ENCODE measurements at places on chromosomes 5 and 9. TPM values are rescaled to one million over a fixed set of nuclear protein-coding genes. Genes with fewer than 3 reads are reported as not detected.

DNA sequence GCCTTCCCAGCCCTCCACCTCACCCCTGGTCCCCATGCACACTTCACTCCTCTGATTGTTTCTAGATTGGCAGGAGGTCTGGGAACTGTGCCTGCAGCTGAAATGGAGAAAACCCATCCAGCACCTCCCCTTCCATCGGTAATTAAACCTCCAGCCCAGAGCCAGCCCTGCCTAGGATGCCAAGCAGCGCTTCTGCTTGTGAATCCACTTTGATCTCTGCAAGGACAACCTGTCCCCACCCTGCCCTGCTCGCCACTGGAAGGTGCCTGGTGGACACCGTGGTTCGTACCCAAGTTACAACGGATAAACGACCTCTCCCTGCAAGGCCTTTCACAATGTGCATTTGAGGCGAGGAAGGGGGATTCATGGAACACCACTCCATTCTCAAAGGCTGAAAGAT, 50.6 kb downstream of the IRX2 start:
- no peak overlapping the region for H3K27ac ChIP-seq
- no peak overlapping the region for H3K4me3 ChIP-seq
- H3K4me1 ChIP-seq: no peaks in the 10 kb centered on the region
- no peak for DNase-seq

GRCh38 chr5:124910354-124911016, 164.0 kb upstream of the ZNF608 start:
- DNase-seq: no peak
- H3K27ac ChIP-seq: peak overlapping the region; percentile 60
- no peaks in the 10 kb centered on the region for H3K27me3 ChIP-seq
- peaks cover 49% of the 10 kb centered on the region for H3K4me1 ChIP-seq
- no peaks in the 10 kb centered on the region for H3K36me3 ChIP-seq

DNA sequence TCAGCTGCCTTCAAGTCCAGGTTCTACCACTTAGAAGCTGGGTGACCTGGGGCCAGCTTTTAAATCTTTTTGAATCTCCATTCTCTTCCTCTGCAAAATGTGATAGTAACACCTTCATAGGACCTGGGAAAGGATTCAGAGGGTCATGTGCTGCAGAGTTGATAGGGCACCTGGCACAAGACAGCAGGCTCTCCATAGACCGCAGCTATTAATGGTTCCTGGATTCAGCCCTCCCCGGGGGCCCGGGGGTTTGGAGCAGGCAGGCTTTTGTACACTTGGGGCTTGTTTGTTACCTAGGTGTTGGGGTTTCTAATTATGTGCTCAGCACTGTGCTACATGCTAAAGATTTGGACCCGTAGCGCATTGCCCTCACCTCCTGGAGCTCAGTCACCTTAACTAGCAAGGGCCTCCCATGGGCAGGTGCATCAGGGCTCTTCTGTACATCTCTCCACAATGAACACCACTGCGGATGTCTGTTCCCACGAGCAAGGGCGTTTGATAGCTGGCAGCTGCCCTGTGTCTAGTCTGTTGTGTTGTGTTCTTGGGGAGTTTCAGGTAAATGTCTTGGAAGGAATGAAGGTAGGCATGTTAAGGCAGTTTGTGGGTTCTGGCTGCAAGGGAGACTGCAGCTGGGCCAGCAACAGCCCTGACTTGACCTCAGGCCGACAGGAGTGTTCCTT, 12.1 kb downstream of the PRRC2B start:
- H3K4me1 ChIP-seq: peaks cover 33% of the 10 kb centered on the region
- no peak for DNase-seq
- peak overlapping the region; percentile 54 for H3K27ac ChIP-seq
- no peak overlapping the region for H3K4me3 ChIP-seq
- H3K27me3 ChIP-seq: no peaks in the 10 kb centered on the region

DNA sequence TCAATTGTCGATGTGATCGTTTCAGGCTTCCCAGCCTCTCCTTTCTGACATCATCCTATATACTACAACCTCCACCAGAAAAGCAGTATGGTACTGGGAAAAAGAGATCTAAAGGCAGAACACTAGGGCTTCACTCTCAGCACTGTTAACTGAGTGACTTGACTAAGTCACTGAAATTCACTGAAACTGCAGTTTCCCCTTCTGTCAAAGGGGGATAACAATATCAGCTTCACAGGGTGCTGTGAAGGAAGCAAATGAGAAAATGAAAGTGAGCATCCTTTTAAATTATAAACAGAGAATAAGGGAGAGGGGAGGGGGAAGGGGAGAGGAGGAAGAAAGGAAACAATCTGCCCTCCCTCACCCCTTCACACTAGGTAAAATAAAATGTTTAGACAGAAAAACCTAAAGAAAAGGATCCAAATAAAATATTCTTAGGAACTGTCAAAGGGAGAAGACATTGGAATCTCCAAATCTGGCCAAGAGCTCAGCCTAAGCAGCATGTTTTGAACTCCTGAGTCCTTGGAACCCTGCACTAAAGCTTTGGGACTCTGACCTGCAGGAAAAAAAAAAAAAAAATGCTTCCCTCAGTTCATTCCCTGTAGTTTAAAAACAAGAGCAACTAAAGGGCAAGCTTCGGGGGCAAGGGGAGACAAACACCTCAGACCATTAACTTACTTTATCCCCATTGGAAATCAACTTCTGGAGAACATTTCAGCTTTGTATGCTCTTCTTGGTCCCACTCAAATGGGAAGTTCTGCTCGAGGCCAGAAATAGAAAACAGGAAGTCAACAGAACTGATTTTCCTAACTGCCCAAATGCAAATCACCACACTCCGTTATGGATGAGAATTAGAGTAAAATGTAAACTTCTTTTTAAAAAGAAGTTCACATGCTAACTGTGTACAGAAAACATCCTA, 178.3 kb downstream of the DEPDC1B start:
- no peak overlapping the region for H3K27ac ChIP-seq
- no peak overlapping the region for H3K4me3 ChIP-seq
- DNase-seq: no peak
- H3K36me3 ChIP-seq: no peaks in the 10 kb centered on the region
- no peaks in the 10 kb centered on the region for H3K27me3 ChIP-seq

DNA sequence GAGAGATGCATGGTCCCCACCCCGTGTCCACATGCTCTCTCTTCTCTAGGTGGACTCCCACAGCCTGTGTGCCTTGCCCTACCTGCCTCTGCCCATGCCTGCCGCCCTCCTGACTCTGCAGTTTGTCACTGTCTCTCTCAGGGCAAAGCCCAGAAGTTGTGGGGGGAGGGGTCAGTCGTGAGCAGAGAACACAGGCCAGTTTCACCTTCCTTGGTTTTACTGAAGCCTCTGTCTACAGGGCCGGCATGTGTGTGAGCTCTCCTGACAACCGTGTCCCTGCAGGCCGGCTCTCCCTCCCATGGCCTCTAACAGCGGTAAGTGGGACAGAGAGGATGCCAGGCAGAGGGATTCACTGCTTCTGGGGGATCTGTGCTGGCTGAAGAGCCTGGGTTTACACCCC, 43.5 kb upstream of the SLC25A51 start:
- H3K4me1 ChIP-seq: peaks cover 50% of the 10 kb centered on the region
- H3K27ac ChIP-seq: no peak overlapping the region
- DNase-seq: no peak
- H3K27me3 ChIP-seq: no peaks in the 10 kb centered on the region

The SLC46A2 gene
- not detected for total RNA-seq

GRCh38 chr9:100619665-100620064, 41.8 kb downstream of the CAVIN4 start:
- no peaks in the 10 kb centered on the region for H3K27me3 ChIP-seq
- H3K36me3 ChIP-seq: no peaks in the 10 kb centered on the region
- no peak for DNase-seq
- H3K4me3 ChIP-seq: no peak overlapping the region
- no peaks in the 10 kb centered on the region for H3K4me1 ChIP-seq

GRCh38 chr5:42995360-42995751, 44.8 kb downstream of the ANXA2R start:
- H3K36me3 ChIP-seq: no peaks in the 10 kb centered on the region
- H3K27me3 ChIP-seq: no peaks in the 10 kb centered on the region
- DNase-seq: no peak
- no peaks in the 10 kb centered on the region for H3K4me1 ChIP-seq
- no peak overlapping the region for H3K27ac ChIP-seq
- H3K4me3 ChIP-seq: no peak overlapping the region
